Activated CD8-positive, alpha-beta memory T cell treated with anti-CD3 and anti-CD28 coated beads for 1 hour (primary cell): ENCODE measurements at places on chromosomes 1 and 21.

DNA sequence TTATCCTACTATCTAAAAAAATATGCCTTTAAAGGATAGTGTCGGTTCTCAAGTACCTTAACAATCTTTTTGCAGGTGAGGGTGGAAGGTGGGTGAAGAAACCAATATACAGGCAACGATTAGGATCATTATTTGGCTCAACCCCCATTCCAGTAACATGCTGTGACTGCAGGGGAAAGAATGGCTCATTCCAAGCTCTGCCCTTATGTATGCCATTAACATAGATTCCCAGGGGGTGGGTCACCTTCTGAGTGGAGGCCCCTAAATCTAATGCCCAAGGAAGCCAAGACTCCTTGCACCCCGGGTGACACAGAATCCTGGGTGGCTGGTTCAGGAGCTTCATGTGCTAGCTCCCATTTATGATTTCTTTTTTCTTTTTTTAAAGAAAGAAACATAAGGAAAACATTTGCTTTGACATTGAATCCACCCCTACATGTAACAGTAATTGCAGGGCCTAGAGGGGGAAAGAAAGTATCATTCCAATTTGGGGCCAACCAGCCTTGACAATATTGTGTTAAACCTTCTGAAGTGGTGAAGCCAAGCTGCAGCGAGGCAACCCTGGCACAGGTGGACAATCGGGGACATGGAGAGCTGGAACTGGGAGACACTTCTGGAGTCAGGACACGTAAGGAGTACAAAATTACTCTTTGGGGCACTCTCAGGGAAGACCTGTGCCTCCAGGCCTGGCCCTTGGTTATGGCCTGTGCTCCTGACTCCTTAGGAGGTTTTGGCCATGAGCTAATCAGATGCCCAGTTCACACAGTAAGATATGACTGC lies 200.3 kb downstream of the PBX1 start:
- no peak for DNase-seq

GRCh38 chr1:57485643-57486042 lies 61.8 kb upstream of the DAB1 start:
- DNase-seq = no peak

- DNase-seq = no peak
Observed at GRCh38 chr1:158717344-158717743, 3.2 kb downstream of the OR6K3 start.

GRCh38 chr1:4761324-4761723 lies 106.9 kb downstream of the AJAP1 start:
- DNase-seq = no peak

- no peak for DNase-seq
Observed at GRCh38 chr1:43441166-43441893, 12.4 kb downstream of the HYI start.

DNA sequence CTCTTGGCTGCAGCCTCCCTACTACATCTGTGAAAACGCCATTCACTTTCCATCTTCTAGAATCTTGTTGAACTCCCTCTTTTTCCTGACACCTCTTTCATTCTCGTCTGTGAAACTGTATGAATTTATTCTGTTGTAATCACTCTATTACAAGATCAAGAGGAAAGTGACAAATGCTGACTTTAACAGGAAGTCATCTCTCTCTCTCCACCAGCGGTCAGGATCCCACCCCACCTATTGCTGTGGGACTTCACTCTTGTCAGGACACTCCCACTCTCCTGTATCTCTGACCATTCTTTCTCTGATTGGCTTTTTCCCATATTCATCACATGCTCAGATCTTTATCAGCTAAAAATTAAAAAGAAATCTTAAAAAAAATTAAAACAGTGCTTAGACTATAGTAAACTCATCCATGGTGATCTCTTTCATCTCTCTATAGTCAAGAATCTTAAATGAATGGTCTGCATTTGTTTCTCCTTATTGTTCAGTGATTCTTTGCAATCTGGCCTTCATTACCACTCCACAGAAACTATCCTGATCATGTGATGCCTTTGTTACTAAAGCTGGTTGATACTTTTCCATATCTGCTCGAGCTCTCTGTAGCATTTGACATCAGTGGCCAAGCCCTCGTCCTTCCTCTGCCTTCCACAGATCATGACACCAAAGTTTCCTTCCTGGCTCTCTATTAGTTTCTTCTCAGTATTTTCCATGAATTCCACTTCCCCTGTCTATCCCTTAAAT lies 113.6 kb downstream of the UCHL5 start:
- DNase-seq = no peak

DNA sequence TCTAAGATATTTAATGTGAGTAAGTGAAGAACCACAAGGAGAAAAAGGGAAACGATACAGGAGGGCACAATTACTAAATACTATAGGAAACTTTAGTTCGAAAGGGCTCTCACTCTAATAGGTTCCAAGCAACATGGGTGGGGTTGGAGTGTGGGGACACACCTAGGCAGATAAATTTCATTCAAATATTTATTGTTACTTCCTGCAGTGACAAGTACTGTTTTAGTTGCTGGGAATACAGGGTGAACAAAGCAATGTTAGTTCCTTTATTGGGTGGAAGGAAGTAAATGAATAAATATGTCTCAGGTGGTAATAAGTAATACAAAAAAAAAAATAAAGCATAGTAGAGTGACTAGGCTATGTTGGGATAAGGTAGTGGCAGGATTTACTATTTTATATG lies 73.2 kb upstream of the B3GALT2 start:
- DNase-seq = no peak

DNA sequence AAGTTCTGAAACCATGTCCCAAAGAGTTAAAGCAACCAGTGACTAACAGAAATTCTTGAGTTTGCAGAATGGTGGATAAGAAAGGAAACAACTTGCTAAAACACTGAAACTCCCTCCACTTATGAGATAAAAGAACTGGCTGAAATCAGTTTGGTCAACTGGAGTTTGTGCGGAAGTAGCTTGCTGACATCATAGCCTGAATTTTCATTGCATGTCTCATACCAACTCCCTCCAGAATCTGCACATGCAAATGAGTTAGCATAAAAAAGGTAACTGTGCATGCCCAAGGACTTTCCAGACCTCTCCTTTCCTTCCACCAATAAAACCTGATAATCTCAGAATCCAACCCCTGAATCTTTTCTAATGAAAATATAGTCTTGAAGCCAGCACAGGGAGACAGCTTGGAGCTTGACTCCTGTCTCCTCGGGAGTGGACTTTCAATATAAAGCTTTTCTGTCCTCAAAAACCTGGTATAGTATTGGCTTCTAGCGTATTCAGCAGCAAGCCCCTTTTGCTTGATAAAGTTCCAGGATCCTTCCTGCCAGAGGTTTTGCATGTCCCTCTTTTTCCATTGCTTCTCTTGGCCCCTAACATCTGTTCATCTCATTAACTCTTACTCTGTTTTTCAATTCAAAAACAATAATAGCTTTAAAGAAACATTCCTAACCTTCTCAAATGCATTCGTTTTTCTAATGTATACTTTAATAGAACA lies 785.8 kb upstream of the ADGRL4 start:
- no peak for DNase-seq

- no peak for DNase-seq
Observed at GRCh38 chr1:55716151-55716550, 501.0 kb upstream of the USP24 start.

DNA sequence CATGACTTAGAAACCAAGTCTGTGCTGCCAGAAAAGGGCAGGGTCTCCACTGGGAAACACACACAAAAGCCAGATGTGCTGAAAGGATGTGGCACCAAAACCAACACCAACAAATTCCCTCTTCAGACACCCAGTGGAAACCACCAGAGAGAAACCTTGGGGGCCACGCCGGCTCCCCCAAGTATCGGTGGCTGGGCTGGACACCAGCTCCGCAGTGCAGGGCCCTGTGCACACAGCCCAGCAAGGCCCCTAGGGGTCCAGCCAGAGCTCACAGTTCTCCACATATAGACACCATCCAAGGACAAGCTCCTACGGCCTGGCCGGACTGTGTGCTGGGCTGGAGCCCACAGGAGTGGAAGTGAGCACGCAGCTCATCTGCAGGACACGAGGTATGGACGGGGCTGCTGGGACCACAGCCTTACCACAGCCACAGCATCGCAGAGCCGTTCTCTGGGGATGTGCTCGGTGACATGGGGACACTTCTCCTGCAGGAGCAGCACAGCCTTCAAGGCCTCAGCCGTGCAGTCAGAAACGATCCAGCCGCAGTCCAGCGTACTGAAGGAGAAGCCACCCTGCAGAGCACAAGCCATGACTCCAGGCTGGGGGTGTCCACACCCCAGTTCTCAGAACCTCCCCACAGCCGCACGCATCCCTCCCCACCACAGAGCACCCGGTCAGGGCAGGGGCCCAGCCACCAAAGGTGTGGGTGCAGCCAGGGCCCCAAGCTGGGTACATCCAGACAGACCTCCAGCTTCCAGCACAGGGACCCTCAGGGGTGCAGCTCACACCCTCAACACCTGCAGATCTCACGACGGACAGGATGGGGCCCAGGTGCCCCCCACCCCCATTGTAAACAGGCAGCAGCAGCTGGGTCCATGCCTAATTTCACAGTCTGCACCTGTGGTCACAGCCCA lies 21.3 kb downstream of the LSS start:
- no peak for DNase-seq

DNA sequence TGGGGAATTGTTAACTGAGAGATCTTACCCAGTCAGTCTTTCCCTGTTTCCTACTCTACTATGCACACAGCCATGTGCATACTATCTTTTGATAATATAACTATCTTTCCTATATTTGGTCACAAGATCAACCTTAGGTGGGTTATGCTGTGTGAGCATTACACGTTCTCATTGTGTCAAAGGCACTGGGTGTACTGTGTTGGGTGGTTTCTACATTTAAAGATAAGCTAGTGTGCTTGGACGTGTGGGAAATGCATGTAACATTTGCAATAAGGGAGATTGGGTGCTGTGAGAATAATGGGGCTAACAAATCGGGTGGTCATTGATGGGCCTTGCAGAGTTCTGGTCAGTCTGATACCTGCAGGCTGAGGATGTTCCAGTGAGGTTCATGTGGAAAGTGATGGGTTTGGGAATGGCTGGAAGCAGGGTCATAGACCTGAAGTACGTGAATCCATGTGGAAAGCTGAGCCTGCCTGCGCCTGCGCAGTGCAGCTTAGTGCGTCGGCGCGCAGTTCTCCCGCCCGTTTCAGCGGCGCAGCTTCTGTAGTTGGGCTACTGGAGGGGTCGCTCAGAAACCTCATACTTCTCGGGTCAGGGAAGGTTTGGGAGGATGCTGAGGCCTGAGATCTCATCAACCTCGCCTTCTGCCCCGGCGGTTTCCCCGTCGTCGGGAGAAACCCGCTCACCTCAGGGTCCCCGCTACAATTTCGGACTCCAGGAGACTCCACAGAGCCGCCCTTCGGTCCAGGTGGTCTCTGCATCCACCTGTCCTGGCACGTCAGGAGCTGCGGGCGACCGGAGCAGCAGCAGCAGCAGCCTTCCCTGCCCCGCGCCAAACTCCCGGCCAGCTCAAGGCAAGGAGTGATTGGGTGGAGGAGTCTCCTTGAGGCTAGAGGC lies at the start of gene MSH4:
Gene MSH4, plus strand, starts transcription at position 507 of the 897 bp plus-strand sequence. Its CDS starts 104 bp downstream, at position 611.
- DNase-seq = no peak

- DNase-seq = no peak
Observed at GRCh38 chr1:87169263-87169910, 159.3 kb upstream of the LMO4 start.

- DNase-seq = no peak
Observed at GRCh38 chr1:218643281-218643680, 298.1 kb downstream of the TGFB2 start.

DNA sequence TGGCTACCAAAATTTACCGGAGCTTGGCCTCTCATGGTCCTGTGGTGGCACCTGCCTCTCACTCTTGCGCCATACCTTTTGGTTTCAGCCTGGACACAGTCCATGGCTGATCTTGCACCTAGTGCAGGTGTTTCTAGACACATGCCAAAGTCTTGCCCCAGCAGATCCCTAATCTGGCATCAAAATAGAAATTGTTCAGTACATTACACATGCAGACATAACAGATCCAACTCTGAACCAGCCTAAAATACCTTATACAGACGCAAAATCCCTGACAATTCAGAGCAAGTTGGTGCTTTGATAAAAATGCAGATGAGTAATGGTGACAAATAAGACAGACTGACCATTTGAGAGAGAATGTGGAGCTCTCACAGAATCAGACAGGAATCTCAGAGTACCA lies 44.1 kb downstream of the NGF start:
- no peak for DNase-seq

- no peak for DNase-seq
Observed at GRCh38 chr1:196361112-196361714, 247.0 kb downstream of the KCNT2 start.

GRCh38 chr1:221555689-221556433 lies 186.0 kb downstream of the DUSP10 start:
- DNase-seq = no peak

DNA sequence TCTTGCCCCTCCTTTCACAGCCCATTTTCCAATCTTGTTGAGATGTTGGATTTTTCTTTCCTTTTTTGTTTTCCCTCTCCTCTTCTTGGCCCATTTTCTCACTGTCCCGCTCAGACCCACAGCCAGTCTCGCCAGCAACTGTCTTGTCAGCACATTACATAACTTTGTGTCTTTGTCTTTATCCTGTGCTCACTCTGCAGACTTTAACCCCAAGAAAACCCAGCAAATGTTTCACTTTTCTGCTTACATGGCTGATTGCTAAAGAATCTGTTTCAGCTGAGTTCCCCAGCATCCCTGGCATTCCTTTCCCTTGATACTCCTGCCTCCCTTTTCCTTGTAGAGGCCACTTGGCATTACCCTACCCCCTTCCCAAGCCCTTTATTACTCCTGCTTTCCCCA lies 74.6 kb downstream of the ZNF648 start:
- DNase-seq = no peak

DNA sequence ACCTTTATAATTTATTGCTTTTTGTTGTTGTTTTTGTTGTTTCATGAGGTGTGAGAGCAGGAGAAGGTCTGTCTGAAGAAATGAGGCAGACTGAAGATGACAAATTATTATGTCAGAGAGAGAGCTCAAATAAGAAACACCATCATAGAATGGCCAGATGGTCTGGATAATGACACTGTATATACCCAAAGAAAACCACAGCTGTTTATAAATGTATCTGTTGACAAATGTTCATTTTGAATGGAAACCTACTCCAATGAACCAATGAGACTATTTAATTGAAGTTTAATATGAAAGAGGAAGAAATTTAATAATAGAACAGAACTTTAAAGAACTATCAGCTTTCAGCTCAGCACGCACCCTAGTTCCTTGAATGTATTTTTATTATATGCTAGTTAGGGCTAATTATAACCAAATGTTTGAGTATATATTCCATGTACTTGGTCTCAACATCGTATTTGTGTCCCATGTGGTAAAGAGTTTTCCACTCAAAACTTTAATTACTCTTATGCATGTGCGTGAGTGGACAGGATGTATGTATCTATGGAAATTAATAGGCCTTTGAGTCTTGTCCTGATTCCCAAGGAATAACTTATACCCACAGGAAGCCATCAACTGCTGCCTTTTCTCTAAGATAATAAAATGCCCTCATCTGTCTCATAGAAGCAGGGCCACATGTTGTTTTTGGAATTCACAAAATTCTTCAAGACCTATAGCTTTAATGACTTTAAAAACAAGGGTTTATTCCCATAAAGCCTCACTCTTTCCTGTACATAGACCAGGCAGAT lies 202.7 kb downstream of the KCNK2 start:
- DNase-seq = no peak

DNA sequence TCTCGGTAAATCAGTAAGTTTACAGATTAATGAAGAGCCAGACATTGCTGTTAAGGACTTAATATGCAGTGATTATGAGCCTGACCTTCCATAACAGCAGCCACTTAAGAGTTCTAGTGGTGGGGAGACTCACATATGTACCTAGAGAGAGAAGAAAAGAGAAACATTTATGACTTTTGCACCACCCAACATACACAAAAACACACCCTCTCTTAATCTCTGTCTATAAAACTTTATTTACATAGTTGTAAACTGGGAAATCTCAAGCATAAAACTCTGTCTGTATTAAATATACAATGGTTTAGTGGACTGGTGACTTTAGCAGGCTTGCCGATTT lies 347.4 kb upstream of the ADGRL2 start:
- no peak for DNase-seq

- DNase-seq = no peak
Observed at GRCh38 chr1:230427094-230427876, 1.2 kb upstream of the PGBD5 start.
